ENCODE measurements at places on chromosomes 4 and X. TPM values are rescaled to one million over a fixed set of nuclear protein-coding genes. Genes with fewer than 3 reads are reported as not detected.

- DNase-seq = no peak
Observed at GRCh38 chr4:3254302-3255131, 5.6 kb downstream of the MSANTD1 start.

DNA sequence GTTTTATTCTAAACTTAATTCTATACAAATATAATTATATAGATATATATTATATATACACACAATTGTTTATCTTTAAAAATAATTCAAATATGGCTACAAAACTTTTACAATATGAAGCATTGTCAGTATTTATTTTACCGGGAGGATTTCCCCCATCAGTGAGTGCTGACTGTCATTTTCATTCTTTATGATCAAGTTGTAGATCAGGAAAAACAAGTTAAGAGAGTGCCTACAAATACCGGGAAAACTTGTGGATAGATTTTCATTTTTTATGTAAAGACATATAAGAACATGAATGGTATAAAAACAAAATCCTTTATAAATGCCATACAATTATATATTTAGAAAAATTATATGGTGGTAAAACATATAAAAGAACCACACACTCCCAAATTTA lies 37.8 kb downstream of the CLCN3 start:
- no peak for DNase-seq

GRCh38 chr4:110705440-110705782 lies 82.5 kb upstream of the PITX2 start:
- DNase-seq = no peak

GRCh38 chr4:183345261-183345660 lies 23.0 kb upstream of the CLDN24 start:
- no peak for DNase-seq

DNA sequence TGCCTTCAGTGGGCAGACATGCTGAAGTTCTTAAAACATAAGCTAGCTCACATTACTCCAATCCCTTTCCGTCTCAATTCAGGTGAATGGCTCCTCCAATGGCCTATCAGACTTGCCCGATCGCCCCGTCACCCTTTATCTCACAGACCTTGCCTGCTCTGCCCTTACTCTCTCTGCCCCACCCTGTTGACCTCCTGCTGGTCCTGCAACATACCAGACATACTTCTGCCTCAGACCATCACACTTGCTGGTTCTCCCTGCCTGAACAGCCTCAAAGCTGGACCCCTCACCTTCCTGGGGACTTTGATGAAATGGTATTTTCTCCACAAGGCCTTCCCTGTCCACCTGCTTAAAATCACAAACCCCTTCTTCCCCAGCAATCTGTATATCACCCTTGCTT lies 340.1 kb upstream of the NR3C2 start:
- DNase-seq = no peak

The NHSL2 gene
- 2.2 TPM for total RNA-seq

DNA sequence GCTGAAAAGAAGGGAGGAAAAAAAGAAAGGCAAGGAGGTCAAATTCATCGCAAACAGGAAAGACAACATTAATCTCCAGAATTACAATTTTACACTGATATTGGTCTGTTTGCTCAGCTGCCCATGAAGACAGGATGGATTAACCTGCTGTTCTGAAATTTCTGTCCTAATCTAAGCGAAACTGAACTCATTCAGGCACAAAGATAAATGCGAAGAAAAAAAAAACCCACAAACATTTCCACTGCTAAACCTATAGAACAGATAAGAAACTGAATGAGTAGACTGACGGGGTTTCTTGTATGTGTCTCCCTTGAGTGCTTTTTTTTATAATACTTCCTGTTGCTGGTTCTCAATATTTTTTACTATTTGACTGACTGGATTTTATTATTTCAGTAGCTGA lies 251.8 kb upstream of the FTHL17 start:
- DNase-seq = no peak

DNA sequence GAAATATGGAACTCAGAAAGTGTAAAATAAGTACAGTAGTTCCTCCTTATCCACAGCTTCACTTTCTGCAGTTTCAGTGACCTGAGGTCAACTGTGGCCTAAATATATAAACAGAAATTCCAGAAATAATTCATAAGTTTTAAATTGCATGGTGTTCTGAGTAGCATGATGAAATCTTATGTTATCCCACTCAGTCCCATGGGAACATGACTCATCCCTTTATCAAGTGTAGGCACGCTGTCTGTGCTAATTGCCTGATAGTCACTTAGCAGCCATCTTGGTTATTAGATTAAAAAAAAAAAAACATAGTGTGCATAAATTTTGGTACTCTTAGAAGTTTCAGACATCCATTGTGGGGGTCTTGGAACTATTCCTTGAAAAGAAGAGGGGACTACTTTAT lies 983.4 kb upstream of the ADGRL3 start:
- no peak for DNase-seq

All from activated CD8-positive, alpha-beta memory T cell treated with anti-CD3 and anti-CD28 coated beads, Interleukin-2, amount 10 ng/mL, durations not matched to agents 7 days and 5 days (primary cell).